NCI-H510A (cell line): ENCODE measurements at places on chromosomes 7 and 10.

GRCh38 chr7:74256491-74257408 lies 2.6 kb upstream of the RFC2 start:
- no peak for DNase-seq

GRCh38 chr7:77321300-77321699 lies 94.8 kb downstream of the GSAP start:
- no peak for DNase-seq

GRCh38 chr7:1494447-1494846 lies 9.7 kb downstream of the INTS1 start:
- DNase-seq, result no peak

DNA sequence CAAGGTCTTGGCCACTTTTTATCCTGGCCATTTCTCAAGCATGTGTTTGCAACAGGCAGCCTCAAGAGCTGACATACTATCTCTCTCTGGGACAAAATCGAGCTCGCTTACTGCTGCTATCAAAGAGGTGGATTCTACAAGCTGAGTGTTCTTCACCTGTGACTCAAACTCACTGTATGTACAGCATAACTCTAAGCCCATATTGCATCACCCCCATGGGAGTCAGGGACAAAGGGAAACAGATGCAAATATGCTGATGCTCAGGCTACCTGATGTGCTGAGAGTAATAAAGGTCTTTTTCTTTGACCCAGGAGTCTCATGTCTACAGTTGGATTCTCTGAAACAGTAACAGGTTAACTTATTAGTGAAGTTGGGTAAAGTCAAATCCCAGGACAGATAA lies 45.2 kb downstream of the PCLO start:
- DNase-seq, result no peak

- DNase-seq, result no peak
These were observed 71.0 kb downstream of the MKI67 start for GRCh38 chr10:128055061-128055868.
